ENCODE measurements at places on chromosomes 13 and 19. TPM values are rescaled to one million over a fixed set of nuclear protein-coding genes. Genes with fewer than 3 reads are reported as not detected.

Gene LRRC25
- total RNA-seq: not detected

Gene IGFL1
- not detected for total RNA-seq

Gene CTU1
- total RNA-seq: 9.1 TPM

Gene ZNF700
- 13.3 TPM for total RNA-seq

Gene IZUMO2
- not detected for total RNA-seq

Gene SLC15A1
- total RNA-seq: not detected

Gene TTYH1
- 0.19 TPM for total RNA-seq

Gene COL4A2
- not detected for total RNA-seq

Gene CBARP
- 1.1 TPM for total RNA-seq

Gene EXOC3L2
- total RNA-seq: not detected

Gene BST2
- total RNA-seq: 70.7 TPM

Gene PLVAP
- not detected for total RNA-seq

Gene OR7C1
- total RNA-seq: not detected

Gene ZNF729
- total RNA-seq: not detected

Gene VSTM2B
- total RNA-seq: not detected

Gene FAM124A
- total RNA-seq: 0.25 TPM

Gene CDC42EP5
- 0.55 TPM for total RNA-seq

Gene ZGLP1
- total RNA-seq: 3.5 TPM

Gene ZNF234
- total RNA-seq: 10.4 TPM

Gene CEACAM3
- not detected for total RNA-seq

Gene PNKP
- total RNA-seq: 65.7 TPM

Gene CLEC17A
- 2.5 TPM for total RNA-seq

Gene DOCK9
- 42.6 TPM for total RNA-seq

Gene CATSPERD
- total RNA-seq: not detected

Gene CABP5
- not detected for total RNA-seq

Gene NKPD1
- total RNA-seq: 0.09 TPM

Gene TMEM221
- not detected for total RNA-seq

Gene RASIP1
- 0.67 TPM for total RNA-seq

Gene ATP4A
- not detected for total RNA-seq

Gene DCLK1
- not detected for total RNA-seq

Gene ZNF177
- 0.94 TPM for total RNA-seq

Gene AP1M2
- total RNA-seq: not detected
